ENCODE measurements at places on chromosomes 6 and 20.

GRCh38 chr6:128259730-128260685 lies 260.4 kb downstream of the PTPRK start:
- no peak for DNase-seq

DNA sequence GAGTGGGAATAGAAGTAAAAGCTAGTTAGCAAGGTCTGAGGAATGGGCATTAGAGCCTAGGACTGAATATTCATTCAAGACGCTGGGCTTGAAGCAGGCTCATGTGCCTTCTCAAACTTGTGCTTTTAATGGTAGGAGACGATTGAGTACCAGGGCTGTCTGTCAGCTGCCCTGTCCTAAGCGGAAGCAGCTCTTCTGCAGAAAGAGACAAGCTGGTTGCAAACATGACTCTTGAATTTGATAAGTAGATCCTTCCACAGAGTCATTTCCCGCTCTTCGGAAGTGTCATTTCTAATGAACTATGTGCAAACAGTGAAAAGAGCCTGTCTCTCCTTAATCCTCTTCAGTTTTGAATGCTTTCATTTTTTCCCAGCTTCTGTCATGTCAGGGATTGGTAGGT lies 176.4 kb downstream of the TFAP2B start:
- DNase-seq: no peak

GRCh38 chr6:116997496-116997895 lies 120.5 kb downstream of the RFX6 start:
- DNase-seq: no peak

DNA sequence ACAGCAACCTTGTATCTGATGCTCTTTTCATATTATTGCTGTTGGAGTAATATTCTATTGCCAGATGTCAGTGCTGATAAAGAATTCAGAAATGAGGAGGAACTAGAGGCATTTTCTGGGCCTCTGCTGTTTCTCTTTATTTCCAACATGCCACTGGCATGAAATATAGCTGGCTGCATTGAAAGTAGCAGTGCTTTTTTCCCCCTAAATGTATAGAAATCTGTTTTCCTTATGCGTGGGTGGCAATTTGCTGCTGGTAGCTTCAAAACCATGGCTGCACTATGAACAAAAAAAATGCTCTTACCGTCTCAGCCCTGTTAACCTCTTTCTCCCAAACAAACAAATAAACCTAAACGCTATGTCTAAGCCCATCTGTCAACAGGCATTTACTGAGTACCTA lies 442.3 kb upstream of the AGPAT4 start:
- no peak for DNase-seq

- DNase-seq: no peak
Observed at GRCh38 chr20:10093087-10093591, 58.4 kb downstream of the ANKEF1 start.

GRCh38 chr6:74937936-74938335 lies 267.9 kb downstream of the COL12A1 start:
- no peak for DNase-seq

DNA sequence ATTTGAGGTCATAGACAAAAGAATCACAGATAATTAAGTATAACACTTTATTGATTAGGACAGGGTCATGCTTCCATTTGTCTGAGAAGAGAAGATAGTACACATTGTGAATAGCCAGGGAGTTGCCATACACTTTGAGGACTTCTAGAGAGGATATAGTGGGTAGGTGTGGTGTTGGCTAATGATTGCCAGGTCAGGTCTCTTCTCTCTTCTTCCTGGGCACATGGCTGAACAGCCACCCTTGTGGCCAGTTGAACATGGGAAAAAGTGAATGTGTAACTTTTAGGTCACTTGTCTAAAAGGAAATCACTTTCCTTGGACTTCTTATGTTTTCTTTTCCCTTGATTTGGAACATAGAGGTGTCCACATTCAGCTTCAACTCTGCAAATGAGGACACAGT lies 772.1 kb upstream of the MAP3K7 start:
- DNase-seq: no peak

DNA sequence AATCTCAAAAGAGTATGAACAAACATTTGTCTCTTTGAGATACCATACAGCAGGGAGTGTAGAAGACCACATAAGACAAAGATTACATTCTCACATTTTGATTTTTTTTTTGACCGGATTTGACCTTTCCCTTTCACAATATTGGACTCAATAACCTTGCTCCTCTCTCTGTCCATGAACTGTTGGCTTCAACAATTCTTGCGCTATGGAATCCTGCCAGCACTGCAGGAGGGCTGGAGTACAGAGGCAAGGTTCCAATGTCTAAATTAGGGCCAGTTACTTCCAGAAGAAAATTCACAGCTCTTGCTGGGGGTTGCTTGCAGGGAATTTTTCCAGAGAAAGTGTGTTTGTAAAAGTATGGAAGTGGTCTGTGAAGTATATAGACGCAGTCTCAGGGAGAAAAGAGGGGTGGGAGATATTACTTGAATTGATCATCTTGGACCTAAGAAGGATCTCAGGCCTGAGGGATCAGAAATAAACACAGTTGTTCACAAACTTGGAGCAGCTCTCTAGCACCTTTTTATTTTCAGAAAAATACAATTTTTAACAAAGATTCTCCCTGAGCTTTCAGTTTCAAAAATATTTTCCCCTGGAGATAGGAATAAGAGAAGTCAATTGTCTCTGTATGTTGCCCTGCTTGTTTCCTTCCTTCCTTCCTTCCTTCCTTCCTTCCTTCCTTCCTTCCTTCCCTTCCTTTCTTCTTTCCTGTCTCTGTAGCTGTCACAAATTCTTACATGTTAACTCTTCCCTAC lies 765.9 kb downstream of the BCKDHB start:
- DNase-seq: peak; percentile 4

GRCh38 chr6:53066077-53066417 lies 843 bp downstream of the FBXO9 start:
- no peak for DNase-seq

GRCh38 chr20:32466739-32467505 lies 108.8 kb downstream of the ASXL1 start:
- DNase-seq: no peak

DNA sequence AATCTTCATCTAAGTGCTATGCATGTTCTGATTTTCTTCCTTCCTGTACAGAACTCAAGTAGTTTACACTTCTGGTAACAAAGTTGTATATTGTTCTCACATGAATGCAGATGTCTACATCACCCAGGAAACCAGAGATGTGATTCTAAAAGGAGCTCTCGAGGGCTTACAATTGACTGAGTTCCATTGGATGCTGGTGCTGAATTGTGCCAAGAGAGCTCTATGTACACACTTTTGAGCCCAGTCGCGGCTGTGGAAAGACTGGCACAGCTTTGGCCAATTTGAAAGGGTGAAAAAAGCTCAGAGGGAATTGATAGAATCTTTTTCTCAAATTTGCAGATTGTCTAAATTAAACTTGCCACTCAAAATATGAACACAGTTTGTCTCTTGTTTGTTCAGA lies 340.7 kb downstream of the LMBRD1 start:
- no peak for DNase-seq

- no peak for DNase-seq
Observed at GRCh38 chr6:53159558-53159957, 10.9 kb upstream of the GCM1 start.

DNA sequence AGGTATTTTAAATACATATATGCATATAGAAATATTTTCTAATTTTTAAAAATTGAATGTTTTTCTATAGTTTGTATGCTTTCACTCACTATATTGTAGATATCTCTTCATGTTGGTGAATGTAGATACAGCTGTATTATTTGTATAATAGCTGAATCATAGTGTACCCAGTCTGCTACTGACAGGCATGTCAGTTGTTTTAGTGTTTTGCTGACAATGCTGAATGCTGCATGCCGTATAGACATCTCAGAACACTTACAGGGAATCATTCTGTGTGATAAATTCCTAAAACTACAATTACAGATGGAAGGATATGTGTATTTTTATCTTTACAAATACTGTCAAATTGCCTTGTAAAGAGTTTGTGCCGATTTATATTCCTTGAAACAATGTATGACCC lies 175.4 kb downstream of the SIM1 start:
- DNase-seq: no peak

DNA sequence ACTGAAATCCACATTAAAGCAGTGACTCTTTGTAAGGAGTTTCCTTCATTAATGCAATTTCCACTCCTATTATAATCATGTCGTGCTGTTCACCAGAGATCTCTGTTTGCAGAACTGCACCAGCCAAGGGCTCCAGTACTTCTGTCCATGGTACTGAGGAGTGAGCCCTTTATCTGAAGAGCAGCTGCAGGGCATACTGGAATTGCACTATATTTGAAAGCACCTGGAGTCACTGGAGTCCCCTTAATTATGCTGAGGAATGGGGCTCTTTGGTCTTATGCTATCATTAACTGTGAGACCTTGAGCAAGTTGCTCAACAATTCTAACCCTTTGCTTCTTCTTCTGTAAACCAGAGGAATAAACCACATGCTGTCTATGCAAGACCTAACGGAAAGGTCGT lies 61.7 kb upstream of the NUP153 start:
- no peak for DNase-seq

DNA sequence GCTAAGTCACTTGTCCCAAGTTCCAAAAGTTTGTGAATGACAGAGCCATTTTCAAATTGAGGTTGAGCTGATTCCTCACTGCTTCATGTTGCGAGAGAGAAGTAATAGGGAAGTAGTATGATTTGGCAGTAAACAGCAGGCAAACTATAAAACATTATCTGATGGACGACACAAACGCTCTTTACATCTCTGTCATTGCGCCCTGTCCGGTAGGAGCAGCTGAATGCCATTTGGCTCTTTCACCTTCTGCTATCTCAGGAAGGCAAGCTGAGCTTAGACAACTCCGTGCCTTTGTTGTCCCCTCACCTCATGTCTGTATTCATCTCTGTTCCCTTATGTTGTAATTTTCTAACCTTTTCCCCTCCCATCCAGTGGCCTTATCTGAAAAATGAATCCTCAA lies 440.7 kb upstream of the FLRT3 start:
- no peak for DNase-seq

- DNase-seq: no peak
Observed at GRCh38 chr6:137926985-137927384, 59.9 kb downstream of the TNFAIP3 start.

DNA sequence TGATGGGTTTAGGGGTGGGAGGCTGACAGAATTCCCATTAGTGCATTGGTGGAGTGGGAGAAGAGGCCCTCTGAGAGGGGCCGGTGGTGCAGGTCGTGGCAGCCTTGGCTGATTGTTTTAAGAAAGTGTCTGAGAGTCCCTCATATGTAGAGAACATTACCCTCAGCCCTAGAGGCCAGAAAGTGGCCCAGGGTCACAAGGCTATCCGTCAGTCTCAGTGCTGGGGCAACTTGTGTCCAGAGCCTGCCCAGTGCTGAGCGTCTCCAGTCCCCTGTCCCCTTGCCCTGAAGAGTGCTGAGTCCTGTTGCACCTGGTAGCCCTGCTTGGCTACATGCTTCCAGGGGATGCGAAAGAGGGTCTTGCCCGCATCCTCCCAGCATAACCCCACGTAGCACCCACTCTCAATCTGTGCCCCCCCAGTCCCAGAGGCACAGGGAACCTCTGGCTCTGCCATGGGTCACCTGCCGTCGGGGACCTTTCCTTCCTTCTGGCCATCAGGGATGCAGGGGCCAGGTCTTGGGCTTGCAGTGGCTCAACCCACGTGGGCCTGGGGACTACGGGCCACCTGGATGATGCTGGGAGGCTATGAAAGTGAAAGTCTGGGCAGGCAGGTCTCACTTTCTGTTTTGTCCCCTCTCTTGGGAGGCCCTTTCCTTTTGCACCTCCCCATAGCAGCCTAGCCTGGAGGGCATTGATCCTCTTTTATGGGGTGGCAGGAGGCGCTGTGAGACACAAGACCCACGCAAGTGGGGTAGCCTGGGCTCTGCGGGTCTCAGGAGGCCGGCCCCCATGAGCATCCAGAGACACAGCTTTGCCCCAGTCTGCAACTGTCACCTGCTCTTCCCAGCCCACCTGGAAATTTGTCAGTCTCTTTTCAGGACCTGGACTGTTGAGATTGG lies 12.2 kb downstream of the DUSP15 start:
- DNase-seq: no peak

DNA sequence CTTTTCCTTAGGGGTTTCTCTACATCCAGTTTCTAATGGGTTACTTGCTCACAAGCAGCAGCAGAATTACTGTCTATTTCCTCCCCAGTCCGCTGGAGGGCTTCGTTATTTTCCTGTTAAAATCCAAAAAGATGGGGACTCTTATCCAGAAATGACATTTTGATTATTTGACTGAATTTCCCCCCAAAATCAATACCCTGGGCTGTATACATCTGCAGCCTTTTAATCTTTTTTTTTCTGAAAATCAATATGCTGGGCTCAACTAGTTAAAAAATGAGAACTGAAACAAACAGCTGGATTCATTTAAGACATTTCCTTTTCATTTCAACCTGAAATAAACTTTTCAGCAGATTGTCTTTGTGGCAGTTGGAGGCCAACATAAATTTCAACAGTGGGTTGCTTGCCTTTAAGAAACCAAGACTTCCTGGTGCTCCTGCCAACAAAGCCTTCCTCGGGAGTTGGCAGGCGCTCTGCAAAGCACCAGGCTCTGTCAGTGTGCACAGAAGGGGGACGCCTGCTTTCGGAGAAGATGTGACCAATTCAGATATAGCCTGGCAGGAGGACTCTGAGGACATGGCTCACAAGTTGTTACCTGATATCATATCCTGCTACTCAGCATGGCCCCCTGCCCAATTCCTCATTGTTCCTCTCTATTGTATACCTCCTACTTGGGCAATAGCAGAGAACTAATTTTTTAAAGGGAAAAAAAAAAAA lies 204.7 kb upstream of the ARG1 start:
- DNase-seq: peak; percentile 38

- no peak for DNase-seq
Observed at GRCh38 chr6:142183351-142183750, 36.3 kb downstream of the VTA1 start.

DNA sequence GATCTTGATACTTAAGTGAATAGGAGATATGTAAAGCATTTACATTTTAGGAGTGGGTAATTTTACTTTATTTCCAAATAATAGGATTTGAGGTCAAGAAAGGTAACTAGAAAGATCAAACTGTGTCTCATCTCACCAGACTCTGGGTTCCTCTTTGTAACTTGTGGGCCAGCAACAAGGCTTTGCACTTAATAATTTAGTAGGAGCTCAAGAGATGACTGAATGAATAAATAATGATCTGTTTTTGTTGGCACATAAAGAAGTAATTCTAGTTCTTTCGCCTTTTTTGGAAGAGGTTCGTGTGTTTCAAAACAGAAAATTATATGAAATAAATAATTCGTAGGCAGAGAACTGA lies 67.4 kb upstream of the FABP7 start:
- DNase-seq: no peak

- no peak for DNase-seq
Observed at GRCh38 chr6:148892247-148892646, 145.4 kb downstream of the UST start.

DNA sequence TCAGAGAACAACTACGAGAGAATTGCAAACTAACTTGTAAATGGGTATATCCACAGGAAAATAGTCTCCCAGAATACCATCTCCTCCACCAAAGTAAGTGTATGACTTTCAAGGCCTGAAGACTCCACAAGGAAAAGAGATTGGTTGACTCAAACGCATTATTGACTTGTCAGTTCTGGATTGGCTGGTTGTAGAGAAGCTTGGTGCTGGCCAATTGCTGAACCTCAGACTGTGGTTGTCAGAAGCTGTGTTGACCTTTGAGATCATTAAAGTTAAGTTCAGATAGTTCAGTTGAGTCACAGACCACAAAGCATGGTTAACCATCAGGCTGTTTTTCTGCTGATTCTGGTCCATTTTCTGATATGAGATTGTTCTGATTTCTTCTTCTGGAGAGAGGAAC lies 388.3 kb downstream of the BMP2 start:
- no peak for DNase-seq

GRCh38 chr6:157066781-157067491 lies 256.4 kb downstream of the TMEM242 start:
- no peak for DNase-seq
